HCEC 1CT (cell line): ENCODE measurements at places on chromosomes 3 and 15.

- DNase-seq = no peak
These were observed 826.6 kb downstream of the SQOR start for GRCh38 chr15:46461416-46461815.

GRCh38 chr3:132972333-132972732 lies 65.9 kb upstream of the TMEM108 start:
- DNase-seq = no peak

DNA sequence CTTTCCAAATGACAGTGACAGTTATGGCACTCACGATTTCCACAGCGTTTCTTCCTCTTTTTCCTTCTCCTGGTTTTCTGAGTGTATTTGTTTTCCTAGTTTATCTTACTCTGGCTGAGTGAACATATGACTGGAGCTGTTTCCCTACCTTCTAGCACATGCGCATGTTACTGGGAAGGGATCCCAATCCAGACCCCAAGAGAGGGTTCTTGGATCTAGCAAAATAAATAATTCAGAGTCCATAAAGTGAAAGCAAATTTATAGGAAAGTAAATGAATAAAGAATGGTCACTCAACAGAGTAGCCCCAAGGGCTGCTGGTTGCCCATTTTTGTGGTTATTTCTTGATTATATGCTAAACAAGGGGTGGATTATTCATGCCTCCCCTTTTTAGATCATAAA lies 23.8 kb downstream of the METTL6 start:
- DNase-seq = no peak

- peak; percentile 36 for DNase-seq
These were observed 497 bp upstream of the RPLP1 start for GRCh38 chr15:69451951-69452691.

- no peak for DNase-seq
These were observed 26.8 kb upstream of the CHRM5 start for GRCh38 chr15:33941279-33942063.

DNA sequence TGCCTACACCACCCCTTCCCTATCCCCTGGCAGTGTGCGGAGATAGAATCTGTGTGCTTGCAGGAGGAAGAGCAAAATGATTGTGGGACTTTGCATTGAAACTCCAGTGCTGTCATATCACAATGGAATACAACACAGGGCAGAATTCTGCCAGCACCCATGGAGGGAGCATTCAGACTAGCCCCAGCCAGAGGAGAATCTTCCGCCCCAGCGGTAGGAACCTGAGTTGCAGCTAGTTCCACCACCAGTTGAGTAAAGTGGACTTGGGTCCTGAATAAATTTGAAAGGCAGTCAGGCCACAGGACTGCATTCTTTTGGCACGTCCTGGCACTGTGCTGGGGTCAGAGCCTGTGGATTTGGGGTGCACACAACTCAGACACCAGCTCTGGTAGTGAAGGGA lies 27.5 kb downstream of the NCBP2 start:
- no peak for DNase-seq

DNA sequence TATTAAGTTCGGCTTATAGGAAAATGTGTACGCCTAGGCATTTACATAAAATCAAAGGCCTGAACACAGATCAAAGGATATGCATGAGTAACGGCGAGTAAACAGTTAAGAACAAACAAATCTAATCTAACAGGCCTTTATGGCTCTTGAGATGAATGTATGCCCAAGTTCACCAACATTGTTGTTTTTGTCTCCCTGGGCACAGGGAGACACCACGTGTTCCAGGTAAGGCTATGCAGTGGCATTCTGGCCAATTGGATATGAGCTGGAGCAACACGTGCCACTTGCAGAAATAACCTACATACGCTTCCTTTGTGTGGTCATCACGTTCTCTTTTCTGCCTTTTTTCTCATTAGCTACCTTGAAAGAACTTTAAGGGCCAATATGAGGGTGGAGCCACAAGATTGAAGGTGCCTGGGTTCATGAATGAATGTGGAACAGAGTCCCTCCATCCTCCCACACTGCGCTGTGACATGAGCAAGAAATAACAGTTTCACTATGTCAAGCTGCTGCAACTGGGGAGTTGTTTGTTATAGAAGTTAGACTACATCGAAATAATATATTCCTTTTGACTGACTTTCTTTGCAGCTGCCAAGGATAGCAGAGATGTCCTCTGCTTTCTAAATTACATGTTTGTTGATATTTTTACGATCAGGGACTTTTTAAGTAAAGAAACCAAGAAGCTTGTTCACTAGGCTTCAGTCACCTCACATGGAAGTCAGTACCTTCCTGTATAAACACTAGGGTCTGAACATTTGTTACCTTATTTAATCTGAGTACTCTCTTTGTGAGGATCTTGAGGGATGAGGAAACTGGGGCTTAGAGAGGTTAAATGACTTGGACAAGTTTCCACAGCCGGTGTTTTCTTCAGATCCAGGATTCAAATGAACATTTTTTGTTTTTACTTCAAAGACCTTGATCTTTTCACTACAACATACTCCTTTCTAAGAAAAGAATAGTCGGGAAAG lies 427.5 kb upstream of the TBL1XR1 start:
- no peak for DNase-seq

DNA sequence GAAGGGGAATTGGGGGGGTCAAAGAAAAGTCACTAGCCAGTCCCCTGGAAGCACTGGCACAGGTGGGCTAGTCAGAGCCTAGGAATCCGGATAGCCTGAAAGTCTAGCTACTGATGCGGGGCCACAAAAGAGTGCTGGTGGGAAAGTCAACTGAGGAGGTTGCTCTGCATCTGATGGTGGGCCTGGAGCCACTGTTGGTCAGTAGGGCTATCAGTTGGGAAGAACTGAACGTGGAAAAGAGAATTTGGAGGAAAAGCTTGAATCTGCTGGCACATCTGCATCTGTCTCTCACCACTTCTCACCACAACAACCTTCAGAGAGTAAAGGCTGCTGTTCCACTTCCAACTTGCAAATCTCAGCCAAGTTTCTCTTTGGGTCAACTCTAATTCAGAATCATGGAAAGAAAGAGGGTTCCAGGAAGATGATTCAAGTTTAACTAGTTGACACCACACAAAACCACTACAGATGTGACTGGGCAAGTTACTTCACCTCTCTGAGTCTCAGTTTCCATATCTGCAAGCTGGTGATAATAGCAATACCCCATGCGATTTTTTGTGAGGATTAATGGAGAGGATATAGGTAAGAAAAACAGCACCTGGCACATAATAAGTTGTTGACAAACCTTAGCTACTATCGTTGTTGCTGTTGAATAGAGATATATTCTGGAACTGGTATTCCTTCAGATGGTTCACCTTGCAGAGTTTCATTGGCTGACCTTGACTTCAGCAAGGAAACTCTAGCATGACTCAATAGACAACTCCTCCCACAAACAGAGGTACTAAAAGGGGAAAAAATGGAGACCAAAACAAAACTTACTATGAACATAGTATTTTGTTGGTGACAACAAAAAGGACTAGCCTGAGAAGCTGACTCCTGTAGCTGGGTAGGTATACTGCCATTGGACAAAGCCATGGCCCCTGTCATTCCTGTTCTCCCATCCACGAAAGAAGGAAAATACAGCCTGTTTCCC lies 280.2 kb upstream of the STT3B start:
- no peak for DNase-seq

GRCh38 chr15:70810916-70811578 lies 42.9 kb downstream of the LARP6 start:
- no peak for DNase-seq

DNA sequence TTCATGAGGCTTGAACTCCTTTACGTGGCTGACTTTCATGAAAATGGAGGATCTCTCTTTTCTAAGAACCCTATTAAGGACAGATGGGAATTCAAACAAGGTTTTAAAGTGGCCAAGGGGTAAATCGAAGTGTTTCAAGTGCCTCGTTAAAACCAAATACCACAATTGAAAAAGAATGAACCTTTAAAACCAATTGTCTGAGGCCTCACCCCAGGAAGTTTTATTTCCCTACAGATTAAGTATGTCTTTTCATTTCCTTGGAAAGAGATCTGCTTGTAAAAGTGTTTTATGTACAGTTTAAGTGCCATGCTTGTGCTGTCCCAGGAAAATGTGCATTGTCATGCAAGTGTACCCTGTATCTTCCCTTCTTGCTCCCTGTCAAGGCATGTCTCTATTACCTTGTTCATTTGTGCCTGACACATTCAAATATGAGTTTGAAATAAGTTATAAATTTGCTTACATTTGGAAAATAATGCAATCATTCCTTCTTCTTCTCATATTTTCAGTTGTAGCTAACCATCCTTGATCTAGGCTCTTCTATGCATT lies 138.7 kb downstream of the ZPLD1 start:
- DNase-seq = no peak

GRCh38 chr3:124467980-124468902 lies 262.0 kb upstream of the UMPS start:
- DNase-seq = peak; percentile 15

DNA sequence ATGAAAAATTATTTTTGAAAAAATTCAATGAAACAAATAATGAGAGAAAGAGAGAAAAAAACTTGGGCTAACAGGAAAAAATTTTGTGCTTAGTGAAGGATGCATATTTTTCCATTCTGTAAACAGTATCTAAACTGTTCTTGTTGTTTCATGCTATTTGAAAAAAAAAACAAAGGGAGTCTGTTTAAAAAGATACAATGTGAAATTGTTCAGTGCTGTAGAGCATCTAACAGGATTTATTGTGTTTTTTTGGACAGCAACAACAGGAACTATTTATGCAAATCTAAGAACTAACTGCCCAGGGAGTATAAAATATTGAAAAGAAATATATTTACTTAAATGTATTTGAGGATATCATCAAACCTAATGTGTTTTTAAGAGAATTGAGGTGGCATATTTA lies 55.1 kb downstream of the PEX5L start:
- DNase-seq = no peak

GRCh38 chr15:64502551-64502950 lies 42.2 kb downstream of the ZNF609 start:
- peak; percentile 38 for DNase-seq

DNA sequence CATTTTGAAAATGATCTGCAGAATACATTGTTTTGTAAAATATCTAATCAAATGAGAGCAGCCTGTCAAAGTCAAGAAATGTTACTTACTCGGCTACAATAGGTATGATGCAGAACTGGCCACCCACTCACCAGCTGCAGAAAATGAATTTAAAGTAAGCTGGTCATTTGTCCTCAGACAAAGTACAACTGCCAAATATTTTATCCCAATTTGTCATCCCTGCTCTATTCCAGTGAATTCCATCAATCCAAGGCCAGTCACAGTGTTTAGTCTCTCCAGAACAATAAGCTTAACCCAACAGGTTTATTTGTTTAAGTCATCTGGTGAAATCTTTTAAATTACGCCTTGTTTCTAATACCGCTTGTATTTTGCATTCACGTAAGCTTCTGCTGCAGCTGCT lies 46.6 kb upstream of the TCF12 start:
- DNase-seq = no peak

DNA sequence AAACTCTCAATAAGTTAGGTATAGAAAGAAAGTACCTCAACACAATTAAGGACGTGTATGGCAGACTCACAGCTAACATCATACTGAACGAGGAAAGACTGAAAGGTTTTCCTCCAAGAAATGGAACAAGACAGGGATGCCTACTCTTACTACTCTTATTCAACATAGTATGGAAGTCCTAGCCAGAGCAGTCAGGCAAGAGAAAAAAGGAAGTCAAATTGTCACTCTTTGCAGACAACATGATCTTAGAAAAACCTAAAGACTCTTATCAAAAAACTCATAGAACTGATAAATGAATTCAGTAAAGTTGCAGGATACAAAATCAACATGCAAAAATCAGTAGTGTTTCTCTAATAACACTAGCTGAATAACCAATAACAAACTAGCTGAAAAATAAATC lies 96.0 kb downstream of the C3orf70 start:
- DNase-seq = no peak

DNA sequence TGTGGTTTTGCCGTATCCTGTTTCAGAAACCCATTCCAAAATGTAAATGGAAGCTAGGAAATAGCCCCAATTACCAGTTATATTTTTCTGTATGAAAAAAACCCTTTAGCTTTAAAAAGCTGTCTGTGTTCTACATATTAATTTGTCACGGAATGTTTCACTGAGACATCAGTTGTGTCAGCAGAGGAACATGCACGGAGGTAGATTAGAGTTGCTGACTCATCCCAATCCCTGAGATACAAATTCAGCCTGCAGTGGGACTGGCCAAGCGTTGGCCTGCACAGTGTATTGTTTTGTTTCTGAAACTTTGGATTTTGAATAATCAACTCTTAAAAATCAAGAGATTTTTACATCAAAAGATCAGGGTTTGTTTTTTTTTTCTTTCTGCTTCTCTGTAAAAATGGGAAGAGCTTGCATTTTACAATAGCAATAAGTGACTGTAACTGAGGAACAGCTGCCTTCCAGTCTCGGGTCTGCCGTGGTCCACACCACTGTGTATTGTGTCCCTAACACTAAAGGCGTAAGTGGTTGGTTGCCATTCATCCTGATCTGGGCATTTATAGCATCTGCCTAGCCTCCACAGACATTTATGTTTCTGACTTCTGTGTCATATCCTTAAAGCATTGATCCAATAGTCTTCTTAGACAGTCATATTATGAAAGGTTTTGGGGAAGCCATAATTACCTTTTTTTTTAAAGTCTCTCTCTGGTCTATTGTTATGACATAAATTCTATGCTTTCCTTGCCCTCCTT lies 218.1 kb downstream of the ADAMTSL3 start:
- peak; percentile 72 for DNase-seq

GRCh38 chr3:54575618-54575960 lies 352.3 kb downstream of the LRTM1 start:
- no peak for DNase-seq

DNA sequence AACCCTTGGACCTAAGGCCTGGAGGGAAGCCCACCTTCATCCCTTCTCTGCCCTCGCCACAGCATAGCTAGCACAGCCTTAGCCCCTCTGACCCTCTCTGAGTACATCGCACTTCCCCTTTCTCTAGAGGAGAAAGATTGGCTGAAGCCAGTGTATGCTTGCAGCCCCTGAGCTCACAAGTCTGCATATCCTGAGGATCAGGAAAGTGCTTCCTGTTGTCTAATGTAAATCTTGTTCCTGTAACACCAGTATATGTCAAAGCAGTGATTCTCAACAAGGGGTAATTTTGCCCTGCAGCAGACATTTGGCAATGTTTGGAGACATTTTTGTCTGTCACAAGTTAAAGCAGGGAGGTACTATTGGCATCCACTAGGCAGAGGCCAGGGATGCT lies 2.2 kb upstream of the PRKCD start:
- DNase-seq = no peak
